ENCODE measurements at places on chromosomes 12 and 14.

- DNase-seq: no peak
Measured at GRCh38 chr12:121345151-121345815, 6.9 kb downstream of the ANAPC5 start.

DNA sequence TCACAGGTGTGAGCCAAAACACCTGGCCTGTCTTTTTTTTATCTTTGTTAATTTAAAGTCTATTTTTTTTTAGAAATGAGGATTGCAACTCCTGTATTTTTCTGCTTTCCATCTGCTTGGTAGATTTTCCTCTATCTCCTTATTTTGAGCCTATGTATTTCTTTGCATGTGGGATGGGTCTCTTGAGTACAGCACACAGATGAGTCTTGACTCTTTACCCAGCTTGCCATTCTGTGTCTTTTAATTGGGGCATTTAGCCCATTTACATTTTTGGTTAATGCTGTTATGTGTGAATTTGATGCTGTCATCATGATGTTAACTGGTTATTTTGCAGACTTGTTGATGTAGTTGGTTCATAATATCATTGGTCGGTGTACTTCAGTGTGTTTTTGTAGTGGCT, 317.4 kb downstream of the IPO8 start:
- no peak for DNase-seq

DNA sequence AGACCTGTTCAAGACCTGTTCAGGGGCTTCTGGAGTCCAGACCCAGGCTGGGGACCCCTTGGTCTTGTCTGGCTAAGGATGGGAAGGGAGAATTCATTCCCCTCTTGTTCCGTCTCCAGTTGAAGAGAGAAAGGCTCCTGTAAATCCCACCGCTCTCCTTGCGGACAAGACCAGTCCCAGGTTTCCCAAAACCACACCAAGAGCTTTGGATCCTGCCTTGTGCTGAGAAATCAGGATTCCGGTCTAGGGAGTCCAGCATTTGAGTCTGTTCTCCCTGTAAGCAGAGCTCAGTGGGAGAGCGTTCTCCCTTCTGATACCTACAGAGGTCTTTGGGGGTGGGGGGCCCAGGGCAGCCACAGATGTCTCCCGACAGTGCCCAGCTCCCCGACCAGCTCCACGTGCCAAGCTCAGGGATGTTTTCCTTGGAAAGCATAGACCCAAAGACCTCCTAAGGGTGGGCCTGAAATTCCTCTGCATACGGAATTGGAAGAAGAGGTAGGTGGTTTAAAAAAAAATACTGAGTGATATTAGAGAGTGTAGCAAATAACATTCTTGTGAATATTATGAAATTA, 1.9 kb downstream of the HOXC13 start:
- DNase-seq: no peak

- no peak for DNase-seq
Measured at GRCh38 chr14:97411938-97412612, 614.9 kb downstream of the VRK1 start.

DNA sequence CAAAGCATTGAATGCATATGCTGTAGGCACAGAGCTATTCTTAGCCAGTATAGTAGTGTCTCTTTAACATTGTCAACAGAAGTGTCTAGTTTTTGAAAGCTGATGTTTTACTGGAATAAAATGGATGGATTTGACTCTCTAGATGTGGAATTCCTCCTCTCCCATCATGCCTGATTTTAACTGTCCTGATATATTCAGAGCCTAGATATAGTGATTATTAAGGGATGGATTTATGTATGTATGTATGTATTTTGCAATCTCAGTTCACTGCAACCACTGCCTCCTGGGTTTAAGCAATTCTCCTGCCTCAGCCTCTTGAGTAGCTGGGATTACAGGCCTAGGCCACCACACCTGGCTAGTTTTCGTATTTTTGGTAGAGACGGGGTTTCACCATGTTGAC, 144.8 kb upstream of the NAV3 start:
- no peak for DNase-seq

- DNase-seq: no peak
Measured at GRCh38 chr14:76537906-76538647, 162.1 kb downstream of the ESRRB start.

- no peak for DNase-seq
Measured at GRCh38 chr12:92558215-92558773, 144.5 kb upstream of the PLEKHG7 start.

DNA sequence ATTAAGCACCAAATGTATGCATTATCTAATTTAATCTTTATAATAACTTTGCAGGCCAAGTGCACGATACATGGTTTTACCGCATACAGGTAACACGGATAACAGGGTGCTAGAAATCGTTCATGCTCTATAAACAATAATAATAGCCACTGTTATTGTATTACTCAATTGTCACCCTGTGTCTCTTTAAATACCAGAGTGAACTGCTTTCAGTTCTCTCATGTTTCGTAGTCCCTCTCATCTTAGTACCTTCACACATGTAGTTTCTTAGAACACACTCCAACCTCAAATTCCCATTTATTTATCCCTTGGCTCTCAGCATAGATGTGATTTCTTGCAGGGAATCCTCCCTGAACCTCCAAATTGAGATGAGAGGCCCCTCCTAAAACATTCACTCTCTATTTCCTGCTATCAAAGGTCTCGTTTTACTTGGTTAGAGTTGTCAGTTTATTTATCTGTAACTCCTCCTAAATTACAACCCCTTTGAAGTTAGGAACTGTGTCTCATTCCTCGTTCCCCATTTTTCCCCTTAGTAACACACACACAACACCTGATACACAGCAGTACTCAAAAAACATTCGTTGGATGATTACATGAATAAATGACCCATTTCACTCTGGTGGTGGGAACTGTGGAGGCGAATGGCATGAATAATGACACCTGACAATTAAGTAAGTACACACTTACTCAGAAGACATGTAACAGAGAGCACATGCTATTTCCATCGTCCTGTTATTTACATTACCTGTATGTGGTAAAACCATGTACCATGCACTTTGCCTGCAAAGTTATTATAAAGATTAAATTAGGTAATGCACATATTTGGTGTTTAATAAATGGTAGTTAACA, 134.6 kb downstream of the BTG1 start:
- no peak for DNase-seq

DNA sequence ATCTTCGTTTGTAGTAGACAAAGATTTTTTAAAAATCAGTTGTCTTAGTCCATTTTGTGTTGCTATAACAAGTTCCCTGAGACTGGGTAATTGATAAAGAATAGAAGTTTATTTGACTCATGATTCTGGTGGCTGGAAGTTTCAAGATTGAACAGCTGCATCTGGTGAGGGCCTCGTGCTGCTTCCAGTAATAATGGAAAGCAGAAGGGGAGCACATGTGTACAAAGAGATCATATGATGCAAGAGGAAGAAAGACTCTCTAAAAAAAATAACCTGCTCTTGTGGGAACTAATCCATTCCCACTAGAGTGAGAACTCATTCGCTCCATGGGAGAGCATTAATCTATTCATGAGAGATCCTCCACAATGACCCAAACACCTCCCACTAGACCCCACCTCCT, 24.8 kb downstream of the MUCL1 start:
- DNase-seq: no peak

GRCh38 chr12:99352269-99352668, 295.3 kb upstream of the GARIN6 start:
- DNase-seq: no peak

DNA sequence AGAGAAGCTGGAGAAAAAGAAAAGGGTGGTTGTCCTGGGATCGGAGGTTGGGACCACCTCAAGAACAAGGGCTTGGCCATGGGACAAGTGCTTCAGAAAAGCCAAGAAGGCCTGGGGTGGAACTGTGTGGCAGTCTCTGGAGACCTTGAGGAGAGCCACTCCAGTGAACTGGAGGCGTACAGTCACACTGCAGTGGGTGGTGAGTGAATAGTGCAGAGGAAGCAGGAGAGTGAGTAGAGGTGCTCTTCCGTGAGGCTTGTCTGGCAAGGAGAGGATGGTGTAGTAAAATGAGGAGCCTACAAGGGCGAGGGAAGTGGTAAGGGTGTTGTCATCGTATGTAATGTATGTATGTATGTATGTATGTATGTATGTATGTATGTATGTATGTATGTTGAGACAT, 20.9 kb downstream of the RASSF3 start:
- no peak for DNase-seq

GRCh38 chr12:91099341-91099740, 12.0 kb downstream of the LUM start:
- no peak for DNase-seq

GRCh38 chr12:12909228-12909994, 18.0 kb downstream of the GPRC5A start:
- DNase-seq: no peak

DNA sequence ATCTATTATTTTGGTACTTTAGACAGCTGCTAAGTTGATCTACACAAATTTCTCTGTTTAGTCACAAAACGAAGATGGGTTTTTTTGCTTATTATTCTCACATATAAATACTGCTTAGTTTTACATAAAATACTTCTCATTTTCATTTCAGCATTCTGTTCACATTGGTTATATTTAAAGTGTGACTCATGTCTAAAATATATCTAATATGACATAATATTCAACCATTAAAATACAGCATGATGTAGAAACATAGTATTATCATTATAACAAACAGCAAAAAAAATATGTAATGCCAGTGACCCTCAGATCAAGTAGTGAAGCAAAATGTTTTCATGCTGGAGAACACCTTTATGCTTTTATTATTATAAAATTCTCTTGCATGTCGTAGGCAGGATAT, 63.7 kb downstream of the SH2B3 start:
- no peak for DNase-seq

- DNase-seq: no peak
Measured at GRCh38 chr14:97055355-97055754, 258.2 kb downstream of the VRK1 start.

GRCh38 chr14:88934351-88934806, 109.9 kb downstream of the TTC8 start:
- no peak for DNase-seq

- DNase-seq: no peak
Measured at GRCh38 chr12:124039276-124039675, 66.3 kb downstream of the ZNF664 start.

- DNase-seq: no peak
Measured at GRCh38 chr12:70757830-70758493, 120.7 kb upstream of the PTPRB start.

- no peak for DNase-seq
Measured at GRCh38 chr12:92020983-92021665, 124.5 kb downstream of the BTG1 start.

- DNase-seq: no peak
Measured at GRCh38 chr12:123900871-123901376, 71.7 kb downstream of the CCDC92 start.

DNA sequence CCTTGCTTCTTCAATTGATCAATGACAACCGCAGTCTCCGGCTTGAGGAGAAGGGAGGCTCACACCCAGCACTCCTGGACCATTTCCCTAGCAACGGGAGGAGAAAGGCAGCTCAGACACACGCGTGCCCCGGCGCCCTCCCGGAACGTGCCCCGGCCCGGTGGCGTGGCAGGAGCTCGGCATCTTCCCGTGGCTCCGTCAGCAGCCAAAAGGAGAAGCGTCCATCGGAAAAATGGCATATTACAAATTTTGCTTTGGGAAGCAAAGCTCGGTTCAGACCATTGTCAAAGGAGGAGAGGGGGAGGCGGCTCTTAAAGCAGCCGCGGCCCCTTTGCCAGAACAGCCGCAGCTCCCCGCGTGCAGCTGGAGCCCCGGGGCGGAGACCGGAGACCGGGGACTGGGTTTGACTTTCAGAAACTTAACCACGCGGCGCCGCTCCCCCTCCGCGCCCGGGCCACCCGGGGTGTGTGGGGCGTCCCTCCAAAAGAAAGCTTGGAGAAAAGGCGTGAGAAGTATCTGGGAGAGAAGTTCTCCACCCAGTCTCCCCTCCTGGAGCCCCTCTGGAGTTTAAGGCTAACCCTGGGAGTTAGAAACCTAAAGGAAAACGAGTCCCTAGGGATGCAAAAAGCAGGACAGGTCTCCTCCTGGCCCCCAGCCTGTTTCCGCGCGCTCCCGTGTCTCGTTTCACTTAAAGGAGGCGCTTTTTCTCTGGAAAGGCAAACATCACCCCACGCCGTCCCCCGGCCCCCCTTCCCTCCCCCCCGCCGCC, 545 bp downstream of the PPFIA2 start:
- no peak for DNase-seq

GRCh38 chr12:96164951-96165811, 29.0 kb upstream of the ELK3 start:
- DNase-seq: no peak

DNA sequence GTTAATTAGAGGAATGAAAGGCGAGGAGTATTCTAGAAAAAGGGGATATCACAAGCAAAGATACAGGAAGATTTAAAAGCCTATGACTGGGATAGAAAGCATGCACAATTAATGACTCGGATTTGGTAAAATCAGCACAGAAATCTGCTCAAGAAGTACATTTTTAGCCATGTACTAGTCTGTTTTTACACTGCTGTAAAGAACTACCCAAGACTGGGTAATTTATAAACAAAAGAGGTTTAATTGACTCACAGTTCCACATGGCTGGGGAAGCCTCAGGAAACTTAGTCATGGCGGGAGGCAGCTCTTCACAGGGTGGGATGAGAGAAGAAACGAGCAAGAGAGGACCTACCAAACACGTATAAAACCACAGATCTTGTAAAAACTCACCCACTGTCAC, 716.3 kb upstream of the MDGA2 start:
- DNase-seq: no peak

DNA sequence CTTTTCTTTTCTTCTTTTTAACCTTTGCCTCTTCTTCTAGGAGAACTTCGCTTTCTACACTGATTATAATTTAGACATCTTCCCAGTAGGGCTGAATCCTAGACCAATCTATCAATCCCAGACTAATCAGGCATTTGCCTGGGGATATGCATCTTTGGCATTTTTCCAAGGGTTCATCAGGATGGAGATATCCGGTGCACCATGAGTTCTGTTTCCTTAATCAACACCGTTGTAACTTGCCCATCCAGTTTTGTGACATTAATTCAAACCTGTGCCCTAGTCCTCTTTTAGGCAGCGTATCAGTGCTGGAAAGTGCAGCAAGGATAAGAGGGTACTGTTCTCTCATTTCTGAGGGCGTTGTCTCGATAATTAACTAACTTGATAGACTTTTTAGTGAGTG, 617 bp upstream of the MGP start:
- no peak for DNase-seq

Data from activated naive CD8-positive, alpha-beta T cell treated with anti-CD3 and anti-CD28 coated beads, Interleukin-2, amount 50 U/mL, for 16 hours (primary cell).